Heart left ventricle (tissue), 16 donors: ENCODE measurements at places on chromosomes 11 and 22. TPM values are rescaled to one million over a fixed set of nuclear protein-coding genes. Genes with fewer than 3 reads are reported as not detected.
A peak's percentile ranks its signal among the peaks of the same experiment; 100 is the strongest.

GRCh38 chr11:100855466-100856067 lies 168.5 kb downstream of the ARHGAP42 start:
- no peak for DNase-seq

GRCh38 chr11:123577081-123577598 lies 77.3 kb downstream of the SCN3B start:
- peak; percentile 85 for DNase-seq

DNA sequence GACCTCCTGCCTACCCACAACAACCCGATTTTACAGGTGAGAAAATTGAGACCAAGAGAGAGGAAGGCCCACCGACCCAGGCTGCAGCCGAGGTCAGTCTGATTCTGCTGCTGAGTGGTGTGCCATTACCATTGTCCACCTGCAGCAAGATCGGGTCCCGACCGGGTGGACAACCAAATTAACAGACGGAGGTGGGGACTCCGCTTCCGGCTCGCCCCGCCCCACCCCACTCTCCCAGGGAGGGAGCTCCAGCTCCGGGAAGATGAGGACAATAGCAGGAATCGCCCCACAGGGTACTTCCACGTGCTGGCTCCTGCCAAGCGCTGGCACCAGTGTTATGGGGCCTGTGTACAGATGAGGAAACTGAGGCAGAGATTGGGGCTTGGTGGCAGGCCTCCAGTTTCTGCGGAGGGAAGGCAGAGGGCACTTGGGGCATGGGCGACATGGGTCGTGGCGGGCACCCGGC lies 425 bp upstream of the KDELR3 start:
- DNase-seq = no peak

DNA sequence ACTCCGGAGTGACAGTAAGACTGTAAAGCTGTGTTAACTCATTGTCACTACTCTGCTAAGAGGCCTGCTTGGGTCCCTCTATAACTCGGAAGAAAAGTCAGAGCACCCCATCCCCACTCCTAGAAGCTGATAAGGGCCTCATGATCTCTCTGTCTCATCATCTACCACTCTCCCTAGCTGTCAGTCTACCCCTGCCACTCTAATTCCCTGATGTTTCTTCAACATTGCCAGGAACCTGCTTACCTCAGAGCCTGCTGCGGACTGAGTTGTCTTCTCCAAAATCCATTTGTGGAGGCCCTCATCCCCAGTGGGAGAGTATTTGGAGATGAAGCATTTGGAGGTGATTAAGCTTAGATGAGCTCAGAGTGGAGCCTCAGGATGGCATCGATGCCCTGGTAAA lies 1092.2 kb downstream of the TBC1D22A start:
- DNase-seq = no peak

MMP12 gene
- polyA plus RNA-seq = not detected

TMEM25 gene
- polyA plus RNA-seq = 3.9 TPM

DNA sequence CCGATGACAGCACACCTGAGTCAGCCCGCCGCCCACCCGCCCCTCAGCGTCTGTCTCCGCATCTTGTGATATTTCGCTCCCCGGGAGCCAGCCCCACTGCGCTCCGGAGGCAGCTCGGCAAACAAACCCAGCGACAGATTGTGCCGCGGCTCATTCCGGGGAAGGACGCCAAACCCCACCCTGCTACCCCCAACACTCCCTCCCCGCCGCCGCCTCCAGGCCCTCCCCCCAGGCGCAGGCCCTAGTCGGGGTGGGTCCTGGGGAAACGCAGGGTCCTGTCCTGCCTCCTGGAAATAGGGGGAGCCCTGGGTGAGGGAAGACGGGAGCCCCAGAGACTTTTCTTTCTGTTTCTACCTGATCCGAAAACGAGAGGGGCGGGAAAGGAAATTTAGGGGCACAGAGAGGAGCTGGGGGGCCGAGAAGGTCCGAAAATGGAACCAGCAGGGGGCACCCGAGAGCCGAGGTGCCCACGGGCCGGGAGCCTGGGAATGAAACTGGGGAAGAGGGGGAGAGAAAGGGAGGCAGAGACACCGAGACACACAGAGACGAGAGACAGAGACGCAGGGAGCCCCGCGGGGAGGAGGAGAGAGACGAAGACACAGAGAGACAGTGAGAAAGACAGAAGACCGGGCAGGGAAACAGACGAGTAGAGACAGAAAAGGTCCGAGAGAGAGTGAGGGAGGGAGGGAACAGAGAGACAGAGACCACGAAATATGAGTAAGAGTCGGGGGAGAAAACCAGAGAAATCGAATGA lies 1.7 kb upstream of the RTN4RL2 start:
- peak; percentile 51 for DNase-seq

CAVIN3 gene
- polyA plus RNA-seq = 126 TPM

- no peak for DNase-seq
These were observed 4.0 kb upstream of the SCGB2A1 start for GRCh38 chr11:62204430-62204829.

GRCh38 chr22:50710886-50711285 lies 27.1 kb upstream of the ACR start:
- DNase-seq = no peak

GRCh38 chr11:33475993-33476392 lies 218.8 kb downstream of the HIPK3 start:
- no peak for DNase-seq

- DNase-seq = no peak
These were observed 358.3 kb downstream of the NXPE2 start for GRCh38 chr11:115036406-115037180.

- DNase-seq = no peak
These were observed 340.5 kb downstream of the TENM4 start for GRCh38 chr11:79100093-79100910.

GRCh38 chr11:68601147-68601546 lies 83.2 kb upstream of the GAL start:
- no peak for DNase-seq

GRCh38 chr11:34356576-34356912 lies 1.3 kb downstream of the ABTB2 start:
- DNase-seq = peak; percentile 41

DNA sequence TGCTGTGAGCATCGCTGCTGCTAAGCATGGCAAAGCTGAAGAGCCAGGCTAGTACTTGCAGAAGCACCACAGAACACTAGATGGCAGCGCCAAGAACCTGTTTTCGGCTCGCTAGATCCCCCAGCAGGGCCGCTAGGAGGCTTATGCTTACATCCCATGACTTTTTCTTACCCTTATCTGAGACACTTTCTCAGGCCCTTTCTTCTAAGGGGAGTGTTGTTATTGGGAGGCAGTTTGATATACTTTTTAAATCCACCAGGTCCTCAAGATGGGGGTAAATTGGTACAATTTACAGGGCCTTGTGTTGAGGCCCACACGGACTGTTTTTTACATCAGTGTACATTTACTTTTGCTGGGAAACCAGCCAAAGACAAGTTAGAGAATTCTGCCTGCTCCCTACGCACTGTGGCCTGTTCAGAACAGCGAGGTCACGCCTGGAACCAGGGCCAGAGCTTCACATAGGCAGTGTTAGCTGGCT lies 4.0 kb downstream of the TRIM6 start:
- DNase-seq = no peak

TMEM134 gene
- 86.8 TPM for polyA plus RNA-seq

APLNR gene
- polyA plus RNA-seq = 1.1 TPM

UBQLN3 gene
- not detected for polyA plus RNA-seq

DNA sequence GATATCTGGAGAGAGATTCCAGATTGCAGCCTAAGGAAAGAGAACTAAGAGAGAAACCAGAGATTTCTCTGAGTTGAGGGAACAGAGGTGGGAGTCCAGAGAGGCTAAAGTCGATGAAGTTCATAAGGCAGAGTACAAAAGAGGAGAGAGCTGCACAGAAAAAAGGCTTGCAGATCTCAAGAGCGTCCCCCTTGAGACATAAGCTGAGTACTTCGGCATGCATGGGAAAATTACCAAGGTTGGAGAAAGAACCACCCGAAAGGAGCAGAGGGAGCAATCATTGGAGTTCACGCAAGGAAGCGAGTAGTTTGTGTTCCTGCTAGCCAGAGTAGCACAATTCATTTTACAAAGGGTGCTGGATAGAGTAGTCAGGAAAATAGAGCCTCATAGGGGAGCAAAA lies 293.5 kb downstream of the TMEM135 start:
- no peak for DNase-seq

OR52E8 gene
- polyA plus RNA-seq = not detected

CLP1 gene
- polyA plus RNA-seq = 3.0 TPM

- no peak for DNase-seq
These were observed 296.6 kb downstream of the LUZP2 start for GRCh38 chr11:24793479-24793878.

OR8G5 gene
- polyA plus RNA-seq = not detected

DNA sequence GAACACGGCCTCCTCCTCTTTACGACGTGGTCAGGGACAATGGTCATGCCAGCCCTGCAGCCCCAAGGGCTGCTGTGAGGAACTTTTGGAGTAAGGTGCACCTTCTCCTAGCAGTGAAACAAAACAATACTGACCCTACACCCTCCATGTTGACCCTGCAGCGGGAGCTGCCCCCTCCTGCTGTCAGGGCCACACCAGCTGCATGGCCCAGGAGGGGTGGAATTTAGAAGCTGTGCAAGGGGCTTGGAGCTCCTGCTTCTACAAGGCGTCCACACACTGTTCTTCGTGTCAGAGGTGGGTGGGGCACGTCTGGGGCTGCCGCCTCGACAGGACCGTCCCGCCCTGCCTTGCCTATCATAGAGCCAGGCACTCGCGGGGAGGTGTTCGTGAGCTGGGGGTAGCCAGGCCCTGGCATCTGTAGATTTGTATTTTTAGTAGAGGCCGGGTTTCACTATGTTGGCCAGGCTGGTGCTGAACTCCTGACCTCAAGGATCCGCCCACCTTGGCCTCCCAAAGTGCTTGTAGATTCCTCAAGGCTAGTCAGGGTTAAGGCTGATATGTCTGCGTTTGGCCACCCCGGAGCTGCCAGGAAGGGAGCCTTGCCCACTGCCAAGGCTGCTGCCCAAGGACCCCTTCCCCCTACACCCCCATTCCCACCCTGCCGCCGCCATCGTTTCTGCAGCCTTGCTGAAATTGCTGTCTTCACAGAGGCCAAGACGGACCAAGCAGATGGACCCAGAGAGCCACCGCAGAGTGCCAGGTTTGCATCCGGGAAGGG lies 15.9 kb downstream of the INCENP start:
- DNase-seq = no peak

LAYN gene
- polyA plus RNA-seq = 4.4 TPM

DNA sequence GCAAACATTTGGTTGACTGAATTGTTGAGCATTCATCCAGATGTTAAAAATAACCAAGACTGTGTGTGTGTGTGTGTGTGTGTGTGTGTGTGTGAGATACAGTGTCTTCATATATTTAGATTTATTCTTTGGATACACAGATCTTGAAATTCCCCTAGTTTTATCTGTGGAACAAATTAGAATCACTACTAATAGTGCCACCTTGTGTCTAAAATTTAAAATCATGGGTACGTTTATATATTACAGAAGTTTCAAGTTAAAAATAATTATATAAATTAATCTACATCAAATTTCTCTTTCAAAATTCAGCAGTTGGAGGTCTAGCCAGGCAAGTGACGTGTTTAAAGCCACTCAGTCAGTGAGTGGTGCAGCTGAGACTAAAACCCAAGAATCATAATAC lies 1566.2 kb upstream of the TENM4 start:
- DNase-seq = no peak

GLYATL2 gene
- 0.17 TPM for polyA plus RNA-seq

DNA sequence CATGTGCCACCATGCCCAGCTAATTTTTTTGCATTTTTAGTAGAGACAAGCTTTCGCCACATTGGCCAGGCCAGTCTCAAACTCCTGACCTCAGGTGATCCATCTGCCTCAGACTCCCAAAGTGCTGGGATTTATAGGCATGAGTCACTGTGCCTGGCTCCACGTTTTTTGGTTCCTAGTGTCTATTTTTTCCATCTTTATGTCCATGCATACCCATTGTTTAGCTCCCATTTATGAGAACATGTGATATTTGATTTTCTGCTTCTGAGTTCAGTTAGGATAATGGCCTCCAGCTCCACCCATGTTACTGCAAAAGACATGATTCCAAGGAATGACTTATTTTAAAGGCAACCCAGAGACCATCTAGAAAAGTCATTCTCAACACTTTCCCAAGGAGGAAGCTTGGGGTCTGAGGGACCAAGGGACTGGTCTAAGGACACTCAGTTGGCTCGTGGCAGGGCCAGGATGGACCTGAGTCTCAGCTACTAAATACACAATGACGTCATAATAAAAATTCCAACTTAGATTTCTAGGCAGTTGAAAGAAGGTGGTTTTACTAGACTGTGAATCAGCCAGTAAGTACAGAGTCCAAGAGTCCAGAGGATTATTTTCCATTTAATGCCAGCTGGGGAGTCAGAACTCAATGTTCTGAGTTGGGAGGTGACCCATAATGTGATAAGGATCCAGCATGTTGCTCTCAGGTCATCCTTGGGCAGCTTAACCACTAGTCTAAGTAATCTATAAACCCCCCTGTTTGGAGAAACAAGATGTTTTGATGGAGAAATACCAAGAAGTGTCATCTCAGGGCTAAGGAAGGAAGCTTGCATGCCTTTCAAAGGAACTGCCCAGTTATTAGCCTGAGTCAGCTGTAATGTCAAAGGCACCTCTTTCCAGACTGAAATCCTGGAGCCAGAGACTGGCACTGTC lies 39.4 kb downstream of the ABTB2 start:
- DNase-seq = no peak

- DNase-seq = no peak
These were observed 57.8 kb upstream of the TCF20 start for GRCh38 chr22:42328130-42328783.

KAT5 gene
- polyA plus RNA-seq = 62.5 TPM

- DNase-seq = no peak
These were observed 10.7 kb downstream of the PRPF19 start for GRCh38 chr11:60895687-60896086.

DNA sequence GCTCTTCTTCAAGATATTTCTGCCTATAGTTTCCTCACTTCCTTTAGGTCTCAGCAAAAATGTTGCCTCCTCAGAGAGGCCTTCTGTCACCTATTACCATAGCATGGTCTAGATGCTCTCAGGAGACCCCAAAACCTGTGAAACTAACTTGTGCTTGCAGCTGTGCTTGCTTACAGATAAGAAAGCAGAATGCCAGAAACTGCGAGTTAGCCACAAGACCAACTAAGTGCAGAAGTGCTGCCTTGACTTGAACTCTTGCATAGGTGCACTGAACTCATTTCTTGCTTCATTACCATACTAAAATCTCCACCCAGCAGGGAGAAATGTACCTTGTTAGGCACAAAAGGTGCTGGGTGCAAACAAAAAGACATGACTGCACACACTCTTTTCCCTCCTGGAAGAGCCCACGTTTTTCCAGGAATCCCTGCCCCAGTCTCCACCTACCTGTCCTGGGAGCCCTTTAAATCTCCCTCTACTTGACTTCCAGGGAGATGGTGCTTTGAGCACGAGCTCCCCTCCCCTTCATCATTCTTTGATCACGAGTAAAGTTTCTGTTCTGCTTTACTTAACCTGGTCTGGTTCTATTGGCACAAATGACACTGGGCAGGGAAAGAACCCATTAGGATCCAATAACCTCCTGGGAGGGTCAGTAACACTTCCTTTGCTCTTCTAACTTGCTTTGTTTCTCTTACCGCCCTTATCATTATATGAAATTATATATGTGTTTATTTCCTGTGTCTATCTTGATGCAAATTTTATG lies 137.7 kb upstream of the DDI1 start:
- no peak for DNase-seq
